ENCODE measurements at places on chromosomes 11 and 22.

DNA sequence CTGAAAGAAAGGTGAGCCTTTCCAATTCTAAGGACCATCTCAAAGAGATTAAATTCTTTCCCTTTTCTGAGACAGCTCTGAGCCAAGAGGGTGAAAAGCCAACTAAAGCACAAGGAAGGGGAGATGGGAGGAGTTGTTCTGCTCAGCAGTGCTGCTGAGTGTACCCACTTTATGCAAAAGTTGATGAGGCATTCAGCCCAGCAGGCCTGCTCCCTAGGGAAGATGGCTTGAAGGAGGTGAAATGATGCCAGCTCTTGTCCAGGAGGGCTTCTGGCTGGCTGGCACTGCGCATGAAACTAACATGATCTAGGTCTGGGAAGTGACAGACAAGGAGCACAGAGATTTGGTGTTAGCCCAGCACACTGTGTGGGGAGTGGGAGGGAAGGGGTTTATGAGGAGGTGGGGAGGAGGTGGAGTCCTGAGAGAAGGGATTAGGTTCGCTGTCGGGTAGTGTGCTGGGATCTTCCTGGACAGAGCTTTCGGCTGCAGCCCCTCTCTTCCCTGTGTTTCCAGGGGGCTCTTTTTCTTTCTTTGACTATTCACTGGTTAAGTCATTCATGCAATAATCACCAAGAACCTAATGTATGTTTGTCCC lies 225.5 kb upstream of the NARS2 start:
- DNase-seq = no peak

- no peak for DNase-seq
Observed at GRCh38 chr22:25898707-25899365, 156.8 kb downstream of the MYO18B start.

DNA sequence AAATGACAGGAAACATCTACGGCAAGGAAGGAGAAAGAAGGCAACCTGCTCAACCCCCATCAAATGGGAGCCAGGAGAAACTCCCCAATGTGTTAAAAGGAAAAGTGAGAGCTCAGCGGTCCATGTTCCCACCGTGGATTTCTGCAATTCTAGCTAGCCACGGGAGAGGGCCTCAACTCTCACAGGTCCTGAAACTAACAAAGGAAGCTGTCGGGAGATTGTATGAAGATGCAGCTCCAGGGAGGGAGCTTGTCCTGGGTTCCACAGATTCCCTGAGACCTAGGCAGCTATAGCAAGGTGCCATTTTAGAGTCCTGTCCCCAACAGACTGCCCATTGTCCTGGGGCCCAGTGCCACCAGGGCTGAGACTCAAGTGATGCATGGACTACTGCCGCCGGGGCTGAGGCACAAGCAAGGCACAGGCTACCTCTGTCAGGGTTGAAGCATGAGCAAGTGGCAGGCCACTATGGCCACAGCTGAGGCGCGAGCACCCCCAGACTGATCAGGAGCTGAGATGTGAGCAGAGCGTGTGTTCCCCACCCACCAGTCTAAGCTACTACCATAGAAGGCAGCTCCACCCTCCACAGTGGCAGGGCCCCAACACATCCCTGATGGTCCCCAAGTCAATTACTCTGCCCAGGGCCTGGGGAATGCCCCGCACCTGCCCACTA lies 31.3 kb downstream of the RSF1 start:
- DNase-seq = no peak

GRCh38 chr11:7252683-7253213 lies 1.0 kb downstream of the SYT9 start:
- DNase-seq = no peak

DNA sequence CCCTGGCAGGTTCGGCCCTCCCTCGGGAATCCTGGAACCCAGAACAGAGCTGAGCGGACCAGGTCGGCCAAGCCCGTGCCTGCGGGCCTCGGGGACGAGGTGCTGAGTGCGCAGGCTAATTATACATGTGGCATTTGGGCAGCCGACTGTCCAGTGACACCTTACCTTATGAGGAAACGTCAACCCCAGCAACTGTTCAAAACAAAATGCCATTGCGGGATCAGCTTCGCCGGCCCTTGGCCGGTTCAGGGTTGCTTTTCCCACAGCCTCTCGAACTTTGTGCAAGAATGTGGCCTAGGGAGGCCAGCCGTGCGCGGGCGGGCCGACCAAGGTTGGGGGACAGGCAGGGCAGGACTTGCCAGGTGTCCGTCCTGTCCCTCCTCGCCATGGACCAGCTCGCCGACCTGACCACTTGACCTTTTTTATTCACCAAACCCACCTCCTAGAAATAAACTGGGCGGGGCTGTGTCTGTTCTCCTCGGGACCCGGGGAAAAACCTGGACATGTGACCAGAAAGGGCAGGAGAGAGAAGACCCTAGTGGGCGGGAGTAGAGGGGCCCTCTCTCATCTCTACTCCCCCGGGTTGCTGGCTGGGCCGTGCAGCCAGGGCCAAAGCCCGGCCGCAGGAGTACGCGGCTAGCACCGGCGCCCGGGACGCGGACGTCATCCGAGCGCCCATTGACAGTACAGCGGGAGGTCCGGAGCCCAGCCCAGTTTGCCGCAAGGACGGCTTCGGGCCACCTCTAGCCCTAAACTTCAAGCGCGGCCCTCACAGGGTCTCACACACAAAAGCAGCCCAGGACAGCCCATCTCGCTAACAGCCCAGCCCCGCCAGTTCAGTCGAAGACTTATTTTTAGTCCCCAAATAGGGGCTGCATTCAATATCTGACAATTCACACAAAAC lies 134.3 kb upstream of the C11orf58 start:
- DNase-seq = no peak

DNA sequence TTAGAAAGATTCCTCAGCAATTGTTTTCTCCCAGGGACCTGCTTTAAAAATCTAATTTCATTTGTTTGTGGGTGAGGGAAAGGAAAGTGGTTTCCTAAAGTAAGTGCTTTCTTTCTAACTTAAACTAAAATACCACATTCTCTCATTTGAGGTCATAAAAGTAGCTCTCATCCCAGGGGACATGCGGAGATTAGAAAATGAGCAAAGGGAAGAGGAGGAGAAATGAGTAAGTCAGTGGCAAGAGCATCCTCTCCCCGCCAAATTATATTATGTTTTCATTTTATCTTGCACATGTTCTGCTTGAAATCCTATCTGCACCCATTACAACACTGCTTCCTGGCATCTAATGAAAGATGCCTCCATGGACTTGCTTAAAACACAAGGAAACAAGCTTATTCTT lies 191.4 kb downstream of the ARHGAP42 start:
- DNase-seq = no peak

- DNase-seq = no peak
Observed at GRCh38 chr22:20542736-20543135, 35.3 kb downstream of the MED15 start.

DNA sequence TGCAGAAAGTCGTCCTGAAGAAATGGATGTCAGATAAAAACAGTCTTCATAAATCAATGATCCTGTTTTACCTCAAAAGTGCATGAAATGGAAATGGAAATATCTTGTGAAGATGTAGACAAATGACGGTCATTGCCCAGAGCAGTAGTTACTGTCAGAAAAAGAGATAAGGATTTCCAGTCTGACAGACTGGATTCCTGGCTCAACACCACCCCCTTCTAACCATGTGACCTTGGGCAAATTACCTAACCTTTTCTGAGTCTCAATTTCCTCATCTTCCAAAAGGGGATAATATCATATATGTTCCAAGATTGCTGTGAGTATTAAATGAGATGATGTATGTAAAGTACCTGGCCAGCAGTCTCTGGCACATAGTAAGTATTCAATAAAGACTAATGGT lies 32.9 kb upstream of the EHF start:
- no peak for DNase-seq

DNA sequence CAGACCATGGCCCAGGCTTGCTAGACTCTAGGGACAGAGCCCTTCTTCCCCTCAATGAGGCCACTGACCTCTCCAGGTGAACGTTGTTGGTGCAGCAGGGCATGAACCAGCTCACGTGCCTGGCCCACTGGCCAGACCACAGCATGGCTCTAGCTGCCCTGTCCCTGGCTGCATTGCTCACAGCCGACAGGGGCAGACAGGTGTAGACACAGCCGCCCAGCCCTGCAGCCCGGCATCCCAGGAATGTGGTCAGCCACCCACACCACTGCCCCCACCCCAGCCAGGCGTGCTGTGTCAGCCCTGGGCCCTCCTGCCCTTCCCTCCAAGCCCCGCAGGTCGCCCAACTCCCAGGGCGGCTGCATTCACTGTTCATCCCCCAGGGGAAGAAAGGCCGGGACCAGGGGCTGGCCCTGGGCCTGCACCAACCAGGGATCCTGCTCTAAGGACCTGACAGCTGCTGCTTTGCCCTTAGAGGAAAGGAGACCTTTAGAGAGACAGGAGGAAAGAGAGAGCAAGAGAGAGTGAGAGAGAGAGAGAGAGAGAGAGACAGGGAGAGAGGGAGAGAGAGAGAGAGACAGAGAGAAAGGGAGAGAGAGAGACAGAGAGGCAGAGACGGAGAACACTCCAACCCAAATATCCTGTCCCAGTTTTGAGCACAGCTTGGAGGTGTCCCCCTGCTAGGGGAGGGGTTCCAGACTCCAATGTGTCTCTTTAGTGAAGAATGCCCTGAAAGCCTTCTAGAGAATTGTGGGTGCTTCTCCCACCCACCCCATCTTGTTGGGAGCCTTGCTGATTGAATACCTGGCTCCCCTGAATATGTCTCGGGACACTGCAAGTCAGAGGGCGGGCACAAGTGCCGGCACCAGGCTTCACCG lies 44.2 kb upstream of the LINC01488 start:
- no peak for DNase-seq

DNA sequence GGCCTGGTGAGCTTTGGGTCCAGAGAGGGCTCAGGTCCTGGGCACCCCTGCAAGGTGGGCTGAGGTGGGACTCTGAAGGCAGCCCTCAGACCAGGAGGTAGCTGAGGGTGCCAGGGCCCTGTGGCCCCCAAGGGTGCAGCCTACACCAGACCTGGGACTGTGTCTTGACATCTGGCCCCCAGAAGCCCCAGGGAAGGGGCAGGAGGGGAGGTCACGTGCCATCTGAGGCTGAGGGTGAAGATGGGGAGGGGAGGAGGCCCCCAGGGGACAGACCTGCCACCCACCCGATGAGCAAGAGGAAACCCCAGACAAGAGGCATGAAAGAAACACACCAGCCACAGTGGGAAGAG lies 520.2 kb downstream of the BRD1 start:
- DNase-seq = no peak

DNA sequence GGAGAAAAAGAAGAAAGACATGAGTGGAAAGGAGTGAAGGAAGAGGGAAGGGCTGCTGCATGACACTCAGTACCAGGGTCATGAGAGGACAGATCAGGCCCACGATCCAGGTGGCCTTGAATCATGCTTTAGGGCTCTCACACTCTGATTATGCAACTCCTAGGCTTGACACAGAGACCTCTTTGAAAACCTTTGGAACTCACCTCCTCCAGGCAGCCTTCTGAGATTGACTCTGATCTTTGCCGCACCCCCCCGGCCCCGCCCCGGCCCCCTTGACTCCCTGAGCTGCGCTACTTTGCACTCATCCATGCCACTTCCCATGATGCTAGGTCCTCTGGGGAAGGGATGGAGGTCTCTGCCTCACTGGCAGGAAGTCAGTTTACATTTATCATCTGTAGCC lies 10.7 kb downstream of the PTPN5 start:
- no peak for DNase-seq

DNA sequence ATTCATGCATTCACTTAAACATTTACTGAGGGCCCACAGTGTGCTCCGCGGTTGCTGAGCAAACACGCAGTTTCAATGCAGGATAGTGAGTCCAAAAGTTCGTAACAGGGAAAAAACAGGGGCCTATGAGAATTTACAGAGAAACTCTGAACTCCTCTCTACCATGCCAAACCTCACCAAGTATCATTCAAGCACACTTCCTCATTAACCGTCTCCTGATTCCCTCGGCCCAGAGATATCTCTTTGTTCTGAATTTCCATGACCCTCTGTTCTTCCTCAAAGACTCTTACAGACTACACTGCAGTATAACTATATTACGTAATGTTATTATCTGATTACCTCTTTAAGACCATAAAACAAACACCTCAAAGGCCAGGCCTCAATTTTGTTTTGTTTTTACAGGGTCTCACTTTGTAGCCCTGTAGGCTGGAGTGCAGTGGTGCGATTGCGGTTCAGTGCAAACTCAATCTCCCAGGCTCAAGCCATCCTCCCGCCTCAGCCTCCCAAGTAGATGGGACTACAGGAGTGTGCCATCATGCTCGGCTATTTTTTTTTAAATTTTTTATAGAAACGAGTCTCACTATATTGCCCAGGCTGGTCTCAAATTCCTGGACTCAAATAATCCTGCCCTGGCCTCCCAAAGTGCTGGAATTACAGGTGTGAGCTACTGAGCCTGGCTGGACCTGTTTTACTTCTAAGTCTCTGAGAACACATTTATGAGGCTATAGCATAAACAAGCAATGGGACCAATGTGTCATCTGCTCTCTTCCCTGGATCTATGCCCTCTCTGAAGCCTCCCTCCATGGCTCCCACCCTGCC lies 3.6 kb downstream of the HPS4 start:
- no peak for DNase-seq

- DNase-seq = no peak
Observed at GRCh38 chr11:93225662-93226061, 27.9 kb upstream of the SLC36A4 start.

- no peak for DNase-seq
Observed at GRCh38 chr11:2724653-2725367, 25.0 kb upstream of the KCNQ1OT1 start.

DNA sequence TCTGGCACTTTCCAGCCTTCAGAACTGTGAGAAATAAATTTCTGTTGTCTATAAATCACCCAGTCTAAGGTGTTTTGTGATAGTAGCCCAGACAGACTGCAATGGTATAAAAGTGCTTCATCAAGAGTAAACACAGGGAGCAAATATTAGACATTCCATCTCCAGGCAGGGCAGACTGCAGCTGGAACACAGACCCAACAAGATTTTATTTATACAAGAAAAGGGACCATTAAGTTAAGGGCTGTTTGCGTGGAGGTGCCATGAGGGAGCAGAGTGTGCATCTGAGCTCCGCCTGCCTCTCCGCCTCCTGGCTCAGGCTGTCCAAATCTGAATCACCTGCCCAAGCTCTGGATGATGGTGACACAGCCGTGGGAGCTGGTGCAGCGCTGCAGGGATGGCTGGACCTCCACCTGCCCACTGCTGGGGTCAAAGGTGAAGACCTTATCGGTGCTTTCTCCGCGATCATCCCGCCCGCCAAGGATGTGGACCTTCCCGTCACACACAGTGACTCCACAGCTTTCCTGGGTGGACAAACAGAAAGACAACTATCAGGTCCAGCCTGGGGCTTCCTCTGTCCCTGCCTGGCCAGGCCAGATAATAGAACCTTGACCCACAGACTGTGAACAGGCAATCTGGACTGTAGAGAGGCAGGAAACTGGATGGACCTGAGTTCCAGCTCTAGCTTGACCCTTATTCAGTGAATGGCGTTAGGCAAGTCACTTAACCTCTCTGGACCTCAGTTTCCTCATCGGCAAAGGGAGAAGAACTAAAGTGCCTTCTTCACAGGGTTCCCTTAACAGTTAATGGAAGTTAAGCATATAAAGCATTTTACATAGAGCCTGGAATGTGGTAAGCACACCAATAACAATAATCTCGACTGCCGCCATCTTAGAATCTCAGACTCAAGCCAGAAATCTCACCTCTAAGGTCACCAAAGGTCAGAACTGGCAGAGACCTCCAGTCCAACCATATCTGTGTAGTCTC lies 10.5 kb downstream of the KLHL35 start:
- DNase-seq = no peak

- no peak for DNase-seq
Observed at GRCh38 chr11:132439711-132440255, 1069.4 kb downstream of the NTM start.
